Cardiac septum (tissue), 1 donor: ENCODE measurements at places on chromosomes 5 and 9. TPM values are rescaled to one million over a fixed set of nuclear protein-coding genes. Genes with fewer than 3 reads are reported as not detected.

NRARP gene
- 11.7 TPM for total RNA-seq

DNA sequence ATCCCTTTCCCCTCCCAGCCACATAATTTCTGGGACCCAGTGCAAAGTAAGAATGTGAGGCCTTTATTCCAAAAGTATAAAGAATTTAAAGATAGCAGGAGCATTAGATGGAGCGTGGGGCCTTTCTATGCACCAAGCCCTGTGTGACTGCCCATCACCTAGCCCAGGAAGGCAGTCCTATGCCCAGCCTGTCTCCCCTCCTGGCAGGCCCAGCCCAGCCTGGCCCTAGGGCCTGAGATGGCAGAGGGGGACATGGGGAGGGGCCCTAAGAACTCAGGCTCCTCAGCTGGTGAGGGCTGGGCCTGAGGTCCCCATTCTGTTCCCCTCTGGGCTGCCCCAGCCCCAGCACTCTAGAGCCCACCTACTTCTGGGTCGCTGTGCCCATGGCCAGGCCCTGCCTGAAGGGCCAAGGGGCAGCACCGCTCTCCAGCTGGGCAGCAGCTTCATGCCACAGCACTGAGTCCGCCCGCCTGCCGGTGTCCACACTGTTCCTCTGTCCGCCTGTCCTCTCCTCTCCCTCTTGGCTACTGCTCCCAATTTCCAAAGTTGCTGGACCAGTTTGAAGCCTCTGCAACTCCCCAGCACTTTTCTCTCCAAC is 995 bp upstream of the SLC23A1 start:
- DNase-seq = no peak

PTGS1 gene
- total RNA-seq = 2.9 TPM

DNA sequence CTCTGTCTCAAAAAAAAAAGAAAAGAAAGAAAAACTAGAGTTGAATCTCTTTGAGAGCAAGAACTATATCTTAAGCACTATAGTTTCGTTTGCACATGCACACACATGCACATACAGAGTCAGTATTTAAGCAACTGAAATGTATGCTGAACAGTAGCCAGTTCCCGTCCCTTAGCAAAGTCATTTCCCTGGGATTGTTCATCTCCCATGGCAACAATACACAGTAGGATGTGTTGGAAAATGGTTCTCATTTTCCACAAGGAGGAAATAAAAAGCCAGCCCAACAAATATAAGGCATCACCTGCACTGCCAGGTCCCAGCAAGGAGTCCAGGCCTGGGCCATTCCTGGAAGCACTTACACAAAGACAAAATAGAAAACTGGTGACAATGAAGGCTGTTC is 4.2 kb upstream of the ZNF346 start:
- DNase-seq = no peak

GRCh38 chr5:139543423-139543991 is 17.6 kb upstream of the UBE2D2 start:
- DNase-seq = peak; percentile 81

GRCh38 chr9:110837401-110838005 is 168.9 kb downstream of the MUSK start:
- DNase-seq = no peak

PITX1 gene
- total RNA-seq = 0.83 TPM

GRCh38 chr5:37966291-37966690 is 126.5 kb upstream of the GDNF start:
- no peak for DNase-seq

LCN10 gene
- 3.3 TPM for total RNA-seq

DNA sequence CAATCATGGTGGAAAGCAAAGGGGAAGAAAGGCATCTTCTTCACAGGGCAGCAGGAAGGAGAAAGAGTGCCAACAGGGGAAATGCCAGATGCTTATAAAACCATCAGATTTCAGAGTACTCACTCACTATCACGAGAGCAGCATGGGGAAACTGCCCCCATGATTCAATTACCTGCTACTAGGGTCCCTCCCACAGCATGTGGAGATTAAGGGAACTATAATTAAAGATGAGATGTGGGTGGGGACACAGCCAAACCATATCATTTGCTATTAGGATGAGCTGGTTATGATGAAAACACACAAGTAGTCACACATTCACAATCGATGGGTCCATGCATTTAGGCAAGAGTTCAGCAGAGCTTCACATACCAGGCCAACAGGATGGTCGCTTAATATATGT is 469.0 kb downstream of the PDE4D start:
- DNase-seq = no peak

FOXD4L3 gene
- total RNA-seq = not detected

- DNase-seq = no peak
These were observed 169.7 kb downstream of the C9orf50 start for GRCh38 chr9:129451089-129451656.
